Osteoblast (primary cell): ENCODE measurements at places on chromosomes 5 and 9. TPM values are rescaled to one million over a fixed set of nuclear protein-coding genes. Genes with fewer than 3 reads are reported as not detected.

DNA sequence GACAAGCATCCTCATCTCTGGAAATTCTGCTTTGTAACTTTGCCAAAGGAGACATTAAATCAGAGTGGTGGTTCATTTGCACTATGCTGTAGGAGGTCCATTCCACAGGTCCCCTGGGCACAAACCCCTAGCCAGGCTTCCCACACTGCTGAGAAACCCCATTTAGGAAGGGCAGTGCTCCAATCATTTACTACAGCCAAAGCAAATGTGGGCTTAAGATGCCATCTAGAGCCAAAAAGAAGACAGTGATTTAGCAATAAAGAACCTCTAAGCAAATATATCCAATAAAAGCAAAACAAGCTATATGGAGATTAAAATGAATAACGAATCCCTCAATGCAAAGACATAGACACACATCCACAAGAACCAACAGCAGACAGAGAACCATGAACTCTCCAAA is 129.0 kb upstream of the ALDH1B1 start:
- DNase-seq = no peak

DNA sequence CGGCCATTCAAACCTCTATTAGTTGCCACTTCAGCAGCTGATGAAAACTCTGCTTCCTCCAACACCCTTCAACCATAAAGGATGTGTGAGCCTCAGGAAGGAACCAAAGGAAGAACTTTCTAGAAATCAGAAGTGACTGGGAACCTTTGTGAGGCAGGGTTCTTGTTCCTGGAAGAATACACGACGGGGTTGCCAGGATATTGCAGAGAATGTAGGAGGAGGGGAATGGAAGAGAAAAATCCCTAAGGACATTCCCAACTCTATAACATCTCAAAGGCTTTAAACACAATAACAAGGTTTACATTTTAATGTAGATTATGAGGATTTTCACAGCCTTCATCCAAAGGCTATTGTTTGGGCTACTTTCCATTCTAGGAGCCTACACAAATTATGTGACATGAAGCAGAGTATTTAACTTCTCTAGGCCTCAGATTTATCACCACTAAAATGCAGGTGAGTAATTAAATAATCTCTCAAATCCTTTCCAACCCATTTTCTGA is 147.7 kb downstream of the GLIS3 start:
- no peak for DNase-seq

The SGCD gene
- 27.1 and 33.3 TPM in 2 replicates for total RNA-seq

The HEMGN gene
- total RNA-seq = not detected in 2 replicates

The BNC2 gene
- 51.3 and 53.9 TPM in 2 replicates for total RNA-seq

The C5orf46 gene
- total RNA-seq = not detected in 2 replicates

The BARHL1 gene
- total RNA-seq = not detected in 2 replicates

The HAPLN1 gene
- 18.8 and 36.5 TPM in 2 replicates for total RNA-seq
